ENCODE measurements at places on chromosomes 11 and 22. TPM values are rescaled to one million over a fixed set of nuclear protein-coding genes. Genes with fewer than 3 reads are reported as not detected.

GRCh38 chr11:45052361-45052760 lies 94.1 kb upstream of the PRDM11 start:
- DNase-seq, result no peak

GRCh38 chr22:25817092-25817943 lies 75.3 kb downstream of the MYO18B start:
- DNase-seq, result no peak

DNA sequence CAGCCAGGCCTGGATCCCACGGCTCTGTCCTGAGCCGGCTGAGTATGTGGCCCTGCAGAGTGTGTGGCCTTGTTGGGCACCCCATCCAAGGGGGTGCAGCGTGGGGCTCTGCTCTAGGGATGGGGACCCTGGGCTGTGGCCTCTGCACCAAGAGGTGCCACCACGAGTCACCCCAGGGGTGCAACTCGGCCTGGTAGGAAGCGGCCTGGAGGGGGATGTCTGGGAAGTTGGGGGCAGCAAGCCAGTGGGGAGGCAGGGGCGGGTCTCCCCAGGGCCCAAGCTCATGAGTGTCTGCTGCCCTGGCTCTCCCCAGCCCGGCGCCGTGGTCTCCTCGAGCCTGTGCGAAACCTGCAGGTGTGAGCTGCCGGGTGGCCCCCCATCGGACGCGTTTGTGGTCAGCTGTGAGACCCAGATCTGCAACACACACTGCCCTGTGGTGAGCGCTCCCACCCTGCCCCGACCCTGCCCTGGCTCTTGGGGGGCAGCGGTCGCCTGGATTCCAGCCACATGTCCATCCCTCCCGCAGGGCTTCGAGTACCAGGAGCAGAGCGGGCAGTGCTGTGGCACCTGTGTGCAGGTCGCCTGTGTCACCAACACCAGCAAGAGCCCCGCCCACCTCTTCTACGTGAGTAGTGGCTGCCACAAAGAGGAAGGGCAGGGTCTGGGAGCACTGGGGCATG lies 24.2 kb upstream of the MUC5B start:
- no peak for DNase-seq

Gene NPTXR
- total RNA-seq, result 36.2 TPM

- no peak for DNase-seq
These were observed 31.6 kb upstream of the ETS1 start for GRCh38 chr11:128619007-128619406.

Gene SSTR3
- total RNA-seq, result not detected

Gene GGTLC2
- total RNA-seq, result not detected

DNA sequence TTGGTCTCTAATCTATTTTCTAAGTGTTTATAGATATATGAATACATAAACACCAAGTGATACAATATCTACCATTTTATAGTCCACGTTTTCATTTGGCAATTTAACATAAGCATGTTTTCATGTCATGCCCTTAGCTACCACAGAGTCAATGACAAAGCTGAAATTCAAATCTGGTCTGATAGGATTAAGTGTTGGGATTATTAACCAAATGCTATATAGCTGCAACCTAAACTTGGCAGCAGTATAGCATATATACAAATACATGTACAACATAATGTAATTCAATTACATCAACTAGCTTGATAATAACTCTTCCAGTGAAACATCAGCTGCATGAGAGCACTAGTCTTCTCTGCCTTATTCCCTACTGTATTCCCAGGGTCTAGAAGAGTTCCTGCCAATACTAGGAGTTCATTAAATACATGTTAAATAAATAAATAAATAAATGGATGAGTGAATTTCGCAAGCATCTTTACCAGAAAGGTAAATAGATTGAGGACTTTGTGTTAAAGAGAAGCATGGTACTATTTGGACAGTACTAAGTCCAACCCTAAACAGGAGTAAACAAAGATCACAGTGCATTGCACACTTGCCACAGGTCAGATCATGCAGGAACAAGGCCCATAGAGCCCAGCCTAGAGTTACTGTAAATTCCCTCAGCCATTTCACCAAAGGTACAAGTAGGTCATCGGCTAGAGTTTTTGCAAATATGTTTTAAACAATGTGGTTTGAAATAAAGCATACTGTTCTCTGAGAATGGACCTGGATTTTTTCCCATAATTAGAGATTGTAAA lies 12.8 kb downstream of the SAA4 start:
- DNase-seq, result no peak

GRCh38 chr11:121692236-121692635 lies 239.5 kb upstream of the SORL1-AS1 start:
- no peak for DNase-seq

DNA sequence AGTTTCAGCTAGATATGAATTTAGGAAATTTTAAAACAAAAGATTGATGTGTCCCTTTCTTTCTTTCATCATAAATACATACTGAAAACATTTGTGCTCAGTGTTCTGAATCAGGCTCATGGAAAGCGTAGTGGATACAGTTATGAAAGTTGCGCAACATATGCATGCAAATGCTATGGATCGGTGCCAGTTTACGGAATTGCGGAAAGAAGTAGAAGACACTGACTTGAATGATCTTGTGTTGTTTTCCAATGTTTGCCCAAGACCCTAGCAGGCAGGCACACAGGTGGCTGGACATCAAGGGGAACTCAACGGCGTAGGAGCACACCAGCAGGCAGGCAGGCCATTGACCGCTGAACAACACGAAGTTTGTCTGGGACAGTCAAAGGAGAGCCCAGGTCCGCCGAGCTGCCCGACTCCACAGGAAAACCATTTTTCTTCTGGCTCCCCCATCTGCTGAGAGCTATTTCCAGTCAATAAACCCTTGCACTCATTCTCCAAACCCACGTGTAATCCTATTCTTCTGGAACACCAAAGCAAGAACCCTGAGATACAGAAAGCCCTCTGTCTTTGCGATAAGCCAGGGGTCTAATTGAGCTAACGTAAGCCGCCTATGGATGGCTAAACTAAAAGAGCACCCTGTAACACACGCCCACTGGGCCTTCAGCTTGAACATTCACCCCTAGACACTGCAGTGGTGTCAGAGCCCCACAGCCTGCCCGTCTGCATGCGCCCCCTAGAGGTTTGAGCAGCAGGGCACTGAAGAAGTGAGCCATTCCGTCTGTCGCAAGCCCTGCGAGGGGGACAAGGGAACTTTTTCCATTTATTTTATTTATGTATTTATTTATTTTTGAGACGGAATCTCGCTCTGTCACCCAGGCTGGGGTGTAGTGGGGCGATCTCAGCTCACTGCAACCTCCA lies 7.4 kb upstream of the BIRC3 start:
- DNase-seq, result no peak

GRCh38 chr11:73028611-73029010 lies 113.5 kb downstream of the FCHSD2 start:
- no peak for DNase-seq

Gene CSNK2A3
- 1.1 TPM for total RNA-seq

- DNase-seq, result no peak
These were observed 296.2 kb downstream of the NTM start for GRCh38 chr11:131666617-131667016.

- no peak for DNase-seq
These were observed 90.7 kb downstream of the APOL5 start for GRCh38 chr22:35808377-35808776.

Gene COMMD9
- 40.4 TPM for total RNA-seq
